NT2/D1 (cell line): ENCODE measurements at places on chromosomes 5 and 9.
A peak's percentile ranks its signal among the peaks of the same experiment; 100 is the strongest.

- DNase-seq, result no peak
These were observed 19.5 kb upstream of the ANXA1 start for GRCh38 chr9:73132034-73132776.

DNA sequence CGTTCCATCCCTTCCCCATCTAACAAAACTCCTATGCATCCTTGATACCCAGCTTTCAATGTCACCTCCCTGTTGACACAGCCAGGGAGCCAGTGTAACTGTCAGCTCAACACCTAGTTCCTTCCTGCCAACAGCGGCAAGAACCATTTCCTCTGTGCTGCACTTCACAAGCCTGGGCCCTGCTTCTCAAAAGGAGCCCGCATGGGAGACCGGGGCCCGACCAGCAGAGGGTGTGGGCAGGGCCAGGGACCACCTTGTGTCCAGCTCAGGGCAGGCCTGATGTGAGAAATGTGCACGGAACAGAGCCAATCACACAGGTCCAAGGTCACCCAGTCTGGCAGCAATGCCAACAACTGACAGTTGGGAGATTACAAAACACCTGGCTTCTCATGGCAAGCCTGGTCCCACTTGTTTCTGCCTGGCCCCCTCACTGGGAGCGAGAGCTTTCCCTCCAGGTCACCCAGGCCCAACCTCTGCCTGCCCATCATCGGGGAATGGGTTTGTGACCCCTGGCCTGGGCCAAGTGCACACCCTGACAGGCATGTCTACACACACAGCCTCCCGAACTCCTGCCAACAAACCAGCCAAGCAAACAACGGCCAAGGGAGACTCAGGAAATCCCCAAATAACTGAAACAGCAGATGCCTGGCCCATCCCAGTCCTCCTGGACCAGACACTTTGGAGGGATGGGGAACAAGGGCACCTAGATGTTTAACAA lies 3.1 kb downstream of the RNF44 start:
- no peak for DNase-seq

GRCh38 chr9:15101095-15101494 lies 190.9 kb upstream of the FREM1 start:
- no peak for DNase-seq

DNA sequence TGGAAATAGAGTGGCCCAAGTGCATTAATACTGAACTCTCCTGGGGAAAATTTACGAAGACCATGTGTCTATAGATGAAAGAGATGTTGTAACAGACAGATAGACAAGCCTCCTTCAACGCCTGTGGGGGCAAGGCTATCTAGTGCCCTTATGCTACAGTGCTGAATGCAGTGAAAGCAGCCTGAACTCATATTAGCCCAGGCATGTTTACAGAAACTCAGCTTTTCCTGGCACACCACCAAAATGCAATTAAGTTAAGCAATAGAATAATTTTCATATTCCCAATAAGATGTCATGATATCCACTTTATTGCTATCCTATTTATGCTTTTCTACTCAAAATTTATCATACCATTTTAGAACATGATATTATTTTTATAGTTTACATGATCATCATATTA lies 277.0 kb downstream of the DIRAS2 start:
- DNase-seq, result no peak

GRCh38 chr5:124512236-124512635 lies 234.2 kb downstream of the ZNF608 start:
- no peak for DNase-seq

- no peak for DNase-seq
These were observed 190.7 kb downstream of the CD180 start for GRCh38 chr5:67005737-67006499.

- DNase-seq, result no peak
These were observed 69.3 kb downstream of the SLC1A1 start for GRCh38 chr9:4559261-4560182.

DNA sequence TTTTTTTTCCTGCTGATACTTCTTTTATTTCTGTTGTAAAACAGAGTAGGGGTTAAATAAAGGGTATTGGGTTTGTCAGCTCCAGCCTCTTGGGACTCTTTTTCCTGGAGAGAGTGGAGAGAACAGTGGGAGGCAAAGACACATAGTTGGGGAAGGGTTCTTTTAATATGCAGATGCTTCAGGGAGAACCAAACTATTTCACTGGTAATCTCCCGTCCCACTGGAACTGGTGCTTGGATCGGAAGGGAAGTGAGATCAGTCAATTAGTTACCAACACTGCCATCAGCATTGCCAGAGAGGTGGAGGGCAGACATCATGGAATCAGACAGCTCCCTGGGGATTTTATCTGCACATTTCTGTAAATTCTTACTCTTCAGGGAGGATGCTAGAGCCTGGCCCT lies 47.6 kb upstream of the ELOVL7 start:
- DNase-seq, result peak; percentile 23

- DNase-seq, result no peak
These were observed 19.4 kb downstream of the PLPPR1 start for GRCh38 chr9:101047848-101048397.

DNA sequence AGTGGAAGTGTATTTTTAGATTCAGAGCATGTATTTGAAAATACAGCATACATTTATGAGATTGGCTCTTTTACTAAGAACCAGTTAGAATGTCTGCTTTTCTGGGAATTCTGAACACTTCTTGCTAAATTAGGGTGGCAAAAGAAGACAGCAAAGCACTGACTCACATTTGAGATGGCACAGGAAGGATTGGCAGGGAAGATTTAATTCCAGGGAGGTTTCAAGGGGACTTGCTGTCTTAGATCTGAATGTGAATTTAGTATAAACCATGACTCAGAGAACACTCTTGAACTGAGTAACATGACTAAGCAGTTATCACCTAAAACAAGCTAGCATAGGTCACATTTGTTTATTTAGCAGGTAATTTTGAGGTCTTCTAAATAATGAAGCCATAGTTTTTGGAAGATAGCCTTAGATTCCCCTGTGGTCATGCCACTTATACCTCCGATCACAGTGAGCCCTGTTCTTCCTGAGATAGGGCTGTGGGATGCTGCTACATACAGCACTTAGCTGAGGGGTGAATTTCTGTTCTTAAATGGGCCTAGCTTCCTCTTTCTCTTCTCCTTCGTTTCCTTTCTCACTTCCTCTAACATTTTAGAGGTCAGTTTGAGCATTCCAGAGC lies 173.8 kb downstream of the PCSK1 start:
- DNase-seq, result no peak

- DNase-seq, result no peak
These were observed 527.8 kb upstream of the ZNF608 start for GRCh38 chr5:125274211-125274610.

GRCh38 chr9:76608575-76609273 lies 149.7 kb downstream of the GCNT1 start:
- DNase-seq, result no peak

- DNase-seq, result no peak
These were observed 73.1 kb downstream of the STK10 start for GRCh38 chr5:172114875-172115422.

DNA sequence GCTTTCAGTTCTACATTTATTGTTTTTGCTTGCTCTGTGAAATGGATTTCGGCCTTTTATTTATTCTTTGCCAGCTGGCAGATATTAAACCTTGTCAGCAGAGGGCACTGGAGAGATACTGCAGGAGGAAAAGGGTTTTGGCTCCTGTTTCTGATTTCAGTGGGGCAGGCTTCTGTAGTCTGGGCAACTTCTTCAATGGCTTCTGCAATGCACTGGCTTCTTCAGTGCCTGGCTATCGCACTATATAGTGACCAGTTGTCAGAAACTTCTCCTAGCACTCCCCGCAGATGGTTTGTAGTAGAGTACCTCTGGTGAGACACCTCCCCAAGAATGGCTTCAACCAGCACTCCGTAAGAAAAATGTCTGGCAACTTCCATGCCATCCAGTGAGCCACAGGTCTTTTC lies 3.2 kb upstream of the NFX1 start:
- DNase-seq, result no peak

DNA sequence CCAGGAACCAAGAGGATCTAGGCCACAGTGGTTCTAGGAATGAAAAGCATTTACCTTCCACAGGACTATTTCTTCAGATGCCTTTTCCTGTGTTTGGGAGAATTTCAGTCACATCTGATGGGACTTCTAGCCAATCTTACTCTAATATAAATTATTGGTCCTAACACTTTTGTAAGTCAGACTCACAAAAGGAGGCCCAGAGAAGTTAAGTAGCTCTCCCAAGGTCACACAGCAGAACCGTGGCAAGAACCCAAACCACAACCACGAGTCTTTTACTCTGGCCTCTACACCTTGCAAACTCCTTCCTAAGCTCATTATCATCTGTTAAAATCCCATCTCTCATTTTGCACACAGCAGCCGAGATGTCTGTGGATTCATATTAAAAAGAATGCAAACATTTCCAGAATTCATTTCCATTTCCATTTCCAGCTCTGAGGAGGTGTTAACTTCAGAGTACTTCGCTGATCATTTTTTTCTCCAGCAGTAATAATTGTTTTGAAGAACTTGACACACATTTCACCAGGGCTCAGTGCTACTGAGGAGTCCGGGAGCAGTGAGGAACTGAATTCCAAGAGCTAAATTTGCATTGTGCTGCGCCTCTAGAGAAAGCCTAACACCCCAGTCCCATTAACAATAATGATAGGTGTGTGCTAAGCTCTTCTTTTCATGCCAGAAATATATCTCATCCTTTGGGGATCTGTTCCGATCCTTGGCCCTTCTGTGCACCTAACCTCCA lies 168.1 kb downstream of the SEMA6A start:
- DNase-seq, result no peak

GRCh38 chr9:95724253-95724991 lies 151.1 kb upstream of the ERCC6L2 start:
- DNase-seq, result no peak

DNA sequence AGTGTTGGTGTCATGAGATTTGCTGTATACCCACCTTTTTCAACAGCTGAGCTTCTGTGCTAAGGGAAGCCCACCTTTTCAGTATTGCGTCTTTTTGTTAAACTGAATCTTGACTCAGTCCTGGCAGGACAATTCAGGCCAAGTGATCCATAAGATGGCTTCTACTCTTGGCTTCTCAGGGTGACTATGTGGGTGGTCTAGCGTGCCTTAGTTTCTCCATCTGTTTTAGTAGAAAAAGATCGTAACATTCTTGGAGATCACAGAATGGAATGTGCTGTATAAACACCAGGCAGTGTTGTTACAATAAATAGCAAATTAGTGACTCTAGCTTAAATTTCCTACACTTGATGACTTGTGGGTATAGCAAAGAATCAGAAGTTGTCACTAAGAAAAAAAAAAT lies 66.6 kb downstream of the PCSK5 start:
- DNase-seq, result no peak

- DNase-seq, result no peak
These were observed 218.0 kb downstream of the DCP2 start for GRCh38 chr5:113194591-113194990.

- no peak for DNase-seq
These were observed 13.1 kb upstream of the NFIB start for GRCh38 chr9:14327036-14327435.

GRCh38 chr9:89639367-89639795 lies 34.6 kb downstream of the GADD45G start:
- DNase-seq, result no peak

- DNase-seq, result no peak
These were observed 4.2 kb downstream of the NMUR2 start for GRCh38 chr5:152400846-152401245.

DNA sequence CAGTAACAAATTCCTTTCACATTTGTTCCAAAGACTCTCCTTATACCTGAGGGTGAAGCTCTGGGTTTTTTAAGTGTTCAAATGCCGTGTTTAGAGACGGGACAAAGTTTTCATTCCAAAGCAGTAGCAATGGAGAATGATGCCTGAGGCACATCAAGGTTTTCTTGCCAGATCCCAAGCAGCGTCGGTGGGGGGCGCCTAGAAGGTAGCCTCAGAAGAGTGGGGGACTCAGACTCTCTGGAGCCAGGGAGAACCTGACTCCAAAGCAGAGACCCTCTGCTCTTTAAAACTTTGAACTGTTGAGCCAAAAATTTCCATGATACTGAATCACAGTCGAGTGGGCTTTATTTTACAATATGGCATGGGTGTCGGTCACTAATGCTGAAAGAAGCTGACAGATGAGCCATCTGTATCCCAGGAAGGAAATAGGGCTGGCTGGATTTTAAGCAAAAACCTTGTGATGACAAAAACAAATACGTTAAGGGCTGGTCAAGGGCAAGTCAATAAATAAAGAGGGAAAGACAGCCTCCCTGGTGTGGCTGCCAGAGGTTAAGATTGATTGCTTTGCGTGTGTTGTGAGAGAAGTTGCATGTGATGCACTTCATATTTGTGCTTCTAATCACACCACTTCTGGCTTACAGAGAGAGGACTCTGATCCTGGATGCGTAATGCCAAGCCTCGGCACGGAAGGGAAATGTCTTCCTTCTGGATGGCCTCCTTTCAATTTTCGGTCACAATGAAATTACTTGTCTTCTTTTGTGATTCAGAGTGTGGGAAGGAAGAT lies 161.1 kb upstream of the EFNA5 start:
- DNase-seq, result no peak

DNA sequence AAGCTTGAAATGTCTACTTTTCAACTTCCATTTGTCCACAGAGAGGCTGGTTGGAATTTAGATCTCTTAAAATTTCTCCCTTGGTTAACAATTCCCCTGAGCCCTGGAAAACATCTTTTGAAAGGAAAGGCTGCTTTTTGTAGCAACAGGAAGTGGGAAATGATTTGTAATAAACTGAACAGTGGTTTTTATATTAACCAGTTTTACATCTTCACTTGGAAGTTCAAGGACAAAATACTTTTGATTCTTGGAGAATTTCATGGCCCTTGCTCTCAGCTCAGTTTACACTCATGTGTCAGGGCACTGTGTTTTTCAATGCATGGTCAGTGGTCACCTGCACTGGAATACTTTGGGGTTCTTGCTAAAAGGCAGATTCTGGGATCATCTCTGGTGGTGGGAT lies 9.9 kb downstream of the MLANA start:
- no peak for DNase-seq

DNA sequence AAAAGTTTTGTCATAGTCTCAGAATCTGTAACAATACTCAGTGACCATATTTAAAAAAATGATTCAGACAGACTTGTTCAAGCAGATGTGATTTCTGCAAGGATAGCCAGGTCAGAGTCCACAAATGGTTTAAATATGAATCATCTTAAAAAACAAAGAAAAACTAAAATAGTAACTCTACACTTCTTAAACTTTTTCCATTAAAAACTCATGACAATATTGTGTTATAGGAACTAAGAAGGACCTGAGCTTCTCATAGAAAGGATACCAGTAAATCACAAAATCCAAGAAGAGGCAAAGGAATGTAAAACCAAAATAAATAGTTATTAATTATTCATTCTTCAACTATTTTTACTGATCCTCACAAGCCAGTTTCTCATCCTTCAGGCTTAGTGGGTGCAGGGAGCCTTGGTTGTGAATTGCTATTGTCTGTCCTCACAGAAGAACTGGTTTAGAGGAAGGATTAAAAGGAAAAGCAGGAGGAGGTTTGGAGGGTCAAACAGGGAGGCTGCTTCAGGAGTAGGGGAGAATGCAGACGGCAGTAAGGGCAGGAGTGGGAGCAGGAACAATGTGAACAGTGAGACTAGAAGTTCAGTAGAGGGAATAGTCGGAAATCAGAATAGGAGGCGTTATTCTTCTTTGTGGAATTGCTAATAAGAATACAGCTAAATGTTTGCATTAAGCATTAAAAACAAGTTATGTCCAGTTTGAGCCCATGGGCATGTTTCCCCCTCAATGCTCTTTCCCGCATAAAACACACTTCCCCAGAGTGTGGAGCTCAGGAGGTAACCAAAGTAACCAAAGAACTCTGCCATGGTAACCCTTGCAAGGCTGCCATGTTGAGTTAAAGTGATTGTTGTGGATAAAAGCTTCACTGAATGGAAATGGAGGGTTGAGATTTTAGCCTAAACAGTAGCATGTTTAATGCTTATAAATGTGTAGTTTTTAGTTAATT lies 110.7 kb downstream of the CCDC192 start:
- DNase-seq, result no peak
